Daoy (cell line): ENCODE measurements at places on chromosomes 2 and 18.
A peak's percentile ranks its signal among the peaks of the same experiment; 100 is the strongest.

DNA sequence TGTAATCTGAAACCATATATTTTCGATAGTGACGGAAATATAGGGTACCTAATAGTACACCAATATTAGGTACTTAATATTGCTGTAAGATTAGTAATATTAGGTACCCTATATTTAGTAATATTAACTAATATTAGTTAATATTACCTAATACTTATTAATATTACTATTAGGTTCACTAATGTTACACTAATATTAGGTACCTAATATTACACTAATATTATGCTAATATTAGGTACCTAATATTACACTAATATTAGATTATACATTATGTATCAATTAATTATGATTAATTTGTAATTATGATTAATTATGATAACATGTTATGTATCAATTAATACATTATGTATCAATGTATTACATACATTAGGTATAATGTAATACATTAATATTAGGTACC, 518.2 kb upstream of the LRATD1 start:
- DNase-seq, result no peak

DNA sequence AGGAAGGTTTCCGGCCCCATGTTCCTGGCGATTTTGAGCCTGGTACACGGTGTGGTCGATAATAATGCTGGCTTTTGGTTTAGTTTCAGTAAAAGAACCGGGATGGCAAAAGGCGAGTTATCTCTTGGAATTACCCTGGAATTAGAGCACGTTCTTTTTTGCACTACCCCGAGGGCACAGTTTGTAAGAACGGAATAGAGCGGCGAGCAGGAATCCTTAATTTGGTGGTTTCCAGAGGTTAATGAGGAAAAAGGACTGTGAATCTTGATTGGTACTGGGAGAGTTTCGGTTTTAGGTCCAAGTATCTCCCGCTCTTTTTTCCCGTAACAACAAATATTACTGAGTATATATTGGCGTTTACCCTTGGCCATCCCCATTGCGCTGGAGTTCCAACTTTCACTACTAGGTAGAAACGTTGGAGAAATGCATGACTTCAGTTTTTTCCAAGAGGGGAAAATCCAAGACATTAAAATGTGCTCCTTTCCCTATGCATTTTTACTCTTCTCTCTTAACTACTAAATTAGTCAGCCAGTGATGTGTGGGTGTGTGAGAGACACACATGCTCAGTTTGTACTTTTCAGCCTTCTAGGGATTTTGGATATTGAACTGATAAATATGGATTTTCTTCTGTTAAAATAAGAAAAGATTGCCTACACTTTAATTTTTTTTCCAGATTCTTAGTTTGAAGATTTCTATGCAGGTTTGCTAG, 160.8 kb downstream of the AGPS start:
- no peak for DNase-seq

DNA sequence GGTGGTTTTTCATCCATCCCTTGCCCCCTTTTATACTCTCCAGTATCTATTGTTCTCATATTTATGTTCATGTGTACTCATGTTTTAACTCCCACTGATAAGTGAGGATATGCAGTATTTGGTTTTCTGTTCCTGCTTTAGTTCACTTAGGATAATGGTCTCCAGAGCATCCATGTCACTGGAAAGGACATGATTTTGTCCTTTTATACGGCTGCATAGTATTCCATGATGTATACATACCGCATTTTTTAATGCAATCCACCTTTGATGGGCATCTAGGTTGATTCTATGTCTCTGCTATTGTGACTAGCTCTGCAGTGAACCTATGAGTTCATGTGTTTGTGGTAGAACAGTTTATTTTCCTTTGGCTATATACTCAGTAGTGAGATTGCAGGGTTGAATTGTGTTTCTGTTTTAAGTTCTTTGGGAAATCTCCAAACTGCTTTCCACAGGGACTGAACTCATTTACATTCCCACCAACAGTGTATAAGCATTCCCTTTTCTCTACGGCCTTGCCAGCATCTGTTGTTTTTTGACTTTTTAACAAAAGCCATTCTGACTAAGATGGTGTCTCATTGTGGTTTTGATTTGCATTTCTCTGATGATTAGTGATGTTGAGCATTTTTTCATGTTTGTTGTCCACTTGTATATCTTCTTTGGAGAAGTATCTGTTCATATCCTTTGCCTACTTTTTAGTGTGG, 420.2 kb downstream of the THSD7B start:
- DNase-seq, result no peak

- DNase-seq, result no peak
Observed at GRCh38 chr18:51623653-51624052, 426.2 kb upstream of the MEX3C start.

GRCh38 chr2:153474407-153474806, 4.2 kb downstream of the RPRM start:
- DNase-seq, result no peak

- no peak for DNase-seq
Observed at GRCh38 chr2:50556934-50557575, 474.9 kb downstream of the NRXN1 start.

DNA sequence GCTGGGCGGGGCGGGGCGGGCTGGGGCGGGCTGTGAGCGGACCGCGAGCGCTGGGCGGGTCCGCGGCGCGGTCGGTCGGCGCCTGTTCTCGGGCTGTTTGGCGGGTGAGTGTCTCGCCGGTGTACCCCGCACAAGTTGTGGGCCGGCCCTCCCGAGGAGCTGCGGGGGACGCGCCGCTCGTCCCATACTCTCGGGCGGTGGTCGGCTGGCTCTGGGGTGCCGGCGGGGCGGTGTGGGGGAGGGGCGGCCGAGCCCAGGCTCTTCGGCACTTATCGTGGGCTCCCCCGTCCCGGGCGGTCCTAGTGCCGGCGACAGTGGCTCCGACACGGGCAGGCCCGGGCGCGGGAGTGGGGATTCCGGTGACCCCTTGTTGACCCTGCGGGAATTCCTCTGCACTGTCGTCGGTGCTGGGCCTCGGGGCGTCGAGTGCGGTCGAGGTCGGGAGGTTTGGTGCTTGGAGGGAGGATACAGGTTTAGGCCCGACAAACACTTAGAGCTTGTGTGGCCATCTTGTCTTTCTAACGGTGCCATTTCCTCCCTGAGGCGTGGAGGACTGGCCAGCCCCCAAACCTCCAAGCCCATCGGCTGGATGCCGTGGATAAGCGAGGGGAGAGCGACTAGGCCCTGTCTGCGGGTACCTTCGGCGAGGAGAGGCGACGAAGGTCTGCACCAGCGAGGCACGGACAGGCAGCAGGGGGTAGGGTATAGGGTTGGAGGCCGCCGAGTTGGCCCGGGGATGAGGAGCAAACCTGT, at the start of gene SEPTIN2:
Gene SEPTIN2 (plus strand): TSS at position 47 of the 753 bp plus-strand sequence. CDS start 8,308 bp downstream, outside the sequence.
- no peak for DNase-seq

- no peak for DNase-seq
Observed at GRCh38 chr2:146721486-146721885, 1123.3 kb upstream of the ACVR2A start.

GRCh38 chr2:139020287-139020686, 240.1 kb upstream of the NXPH2 start:
- DNase-seq, result no peak

DNA sequence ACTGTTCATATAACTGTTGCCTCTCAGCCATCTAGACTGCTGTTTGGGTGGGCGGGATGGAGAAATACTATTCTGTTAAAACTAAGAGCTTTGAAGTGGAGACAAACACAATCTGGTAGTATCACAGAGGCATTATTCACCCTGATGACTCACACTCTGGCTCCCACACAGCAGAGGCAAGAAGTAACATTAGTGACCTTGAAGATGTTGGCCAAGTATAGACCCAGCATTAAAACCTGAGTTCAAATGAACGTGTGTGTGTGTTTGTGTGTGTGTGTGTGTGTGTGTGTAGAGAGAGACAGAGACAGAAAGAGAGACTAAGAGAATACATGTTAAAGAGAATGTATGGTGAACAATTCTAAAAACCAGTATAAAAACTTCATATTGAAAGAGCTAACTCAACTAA, 22.5 kb upstream of the ACVR1 start:
- peak; percentile 78 for DNase-seq

DNA sequence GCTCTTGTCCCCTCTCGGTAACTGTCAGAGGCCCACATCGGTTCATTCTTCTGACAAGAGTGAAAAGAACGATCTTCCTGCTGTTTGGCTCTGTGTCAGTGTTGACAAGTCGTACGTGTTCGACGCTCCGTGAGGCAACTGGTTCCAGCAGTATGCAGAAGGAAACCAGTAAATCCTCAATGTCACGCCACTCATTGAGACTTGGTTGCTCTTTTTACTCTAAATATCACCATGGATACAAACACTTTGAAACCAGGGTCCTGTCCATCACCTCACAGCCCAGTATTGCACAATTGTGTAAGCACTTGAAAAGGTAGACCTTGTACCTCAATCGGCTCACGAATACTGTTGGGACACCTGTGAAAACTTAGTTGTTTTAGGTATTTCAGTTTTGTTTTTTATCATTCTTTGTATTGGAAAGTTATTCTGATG, 136.4 kb downstream of the ZNF407 start:
- no peak for DNase-seq
